ENCODE measurements at places on chromosomes 3 and 15.

DNA sequence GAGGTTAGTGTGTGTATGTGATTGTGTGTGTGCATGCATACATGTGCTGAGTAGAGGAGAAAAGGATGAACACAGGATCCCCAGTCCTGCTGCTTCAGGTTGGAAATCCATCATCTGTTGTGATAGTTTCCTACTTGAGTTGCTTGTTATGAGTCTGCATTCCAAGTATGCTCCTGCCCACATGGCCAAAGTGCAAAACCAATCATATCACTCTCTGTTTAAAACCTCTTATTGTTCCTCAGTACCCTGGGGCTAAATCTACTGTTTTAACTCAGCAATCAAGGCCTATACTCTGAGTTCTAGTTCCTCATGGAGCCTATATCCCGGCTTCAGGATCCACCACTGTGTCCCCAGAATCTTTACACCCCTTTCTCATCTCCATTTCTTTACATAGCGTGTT, 139.9 kb upstream of the TLE3 start:
- DNase-seq = no peak

- DNase-seq = no peak
Measured at GRCh38 chr15:64044300-64045100, 1.8 kb downstream of the DAPK2 start.

DNA sequence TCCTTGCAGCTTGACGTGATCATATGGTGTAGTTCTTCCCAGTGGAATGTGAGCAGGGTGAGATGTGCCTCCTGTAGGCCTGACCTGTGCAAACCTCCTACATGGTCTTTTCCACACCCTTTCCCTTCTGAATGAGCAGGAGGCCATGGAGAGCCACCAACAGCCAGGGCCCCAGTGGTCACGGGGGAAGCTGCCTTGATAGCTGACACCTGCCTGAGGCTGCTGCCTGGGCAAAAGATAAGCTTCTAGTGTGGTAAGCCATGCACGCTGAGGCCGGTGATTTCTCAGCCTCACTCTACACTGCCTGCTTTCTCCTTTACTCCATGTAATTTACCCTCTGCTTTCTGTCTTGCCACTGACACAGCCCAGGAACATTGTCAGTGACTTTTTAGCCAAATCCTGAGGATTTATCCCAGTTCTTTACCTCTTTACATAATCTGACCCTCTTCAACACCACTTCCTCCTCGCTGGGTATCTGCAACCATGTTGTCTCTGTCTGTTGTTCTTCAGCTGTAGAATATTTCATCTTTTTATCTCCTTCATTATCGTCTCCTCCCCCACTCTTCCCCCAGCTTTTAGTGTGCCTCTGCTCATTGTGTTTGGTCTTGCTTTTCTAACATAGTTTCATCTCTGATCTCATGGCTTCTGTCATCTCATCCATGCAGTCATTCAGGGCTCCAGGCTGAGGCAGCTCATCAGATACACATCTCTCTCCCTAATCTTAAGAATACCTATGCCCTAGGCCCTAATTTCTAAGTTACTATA, 11.2 kb upstream of the KBTBD12 start:
- no peak for DNase-seq

- DNase-seq = no peak
Measured at GRCh38 chr15:56953790-56954189, 35.3 kb downstream of the TCF12 start.

DNA sequence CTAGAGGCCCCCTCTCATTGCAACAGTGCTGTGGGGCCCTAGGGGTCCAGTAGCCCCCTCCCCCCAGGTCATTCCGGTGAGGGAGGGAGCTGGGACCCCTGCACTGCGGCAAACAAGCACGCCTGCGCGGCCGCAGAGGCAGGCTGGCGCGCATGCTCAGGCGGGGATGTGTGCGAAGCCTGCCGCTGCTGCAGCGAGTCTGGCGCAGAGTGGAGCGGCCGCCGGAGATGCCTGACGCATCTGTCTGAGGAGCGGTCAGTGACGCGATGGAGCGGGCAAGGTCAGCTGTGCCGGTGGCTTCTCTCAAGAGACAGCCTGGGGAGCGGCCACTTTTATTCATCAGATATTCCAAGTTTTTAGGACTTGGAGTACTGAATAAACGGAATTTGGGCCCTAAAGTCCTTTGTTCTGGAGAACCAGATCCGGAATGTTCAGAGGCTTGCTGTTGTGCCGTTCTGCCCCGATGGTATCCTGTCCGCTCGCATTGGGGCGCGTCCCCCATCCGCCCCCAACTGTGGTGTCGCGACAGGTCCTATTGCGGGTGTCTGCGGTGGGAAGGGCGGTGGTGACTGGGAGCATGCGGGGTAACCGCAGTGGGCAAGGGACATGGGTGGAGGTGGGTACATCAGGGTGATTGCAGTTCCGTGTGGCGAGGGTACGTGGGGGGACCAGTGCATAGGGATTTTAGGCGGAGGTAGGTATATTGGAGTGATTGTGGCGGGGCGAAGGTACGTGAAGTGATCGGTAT, at the start of the genes SNRPN and SNURF:
TSS of gene SNRPN (plus strand) at position 205 of the 748 bp plus-strand sequence. CDS start 19,467 bp downstream, outside the sequence.
TSS of gene SNURF (plus strand) at position 205 of the 748 bp plus-strand sequence. CDS start at position 267, 62 bp downstream.
- peak; percentile 31 for DNase-seq

DNA sequence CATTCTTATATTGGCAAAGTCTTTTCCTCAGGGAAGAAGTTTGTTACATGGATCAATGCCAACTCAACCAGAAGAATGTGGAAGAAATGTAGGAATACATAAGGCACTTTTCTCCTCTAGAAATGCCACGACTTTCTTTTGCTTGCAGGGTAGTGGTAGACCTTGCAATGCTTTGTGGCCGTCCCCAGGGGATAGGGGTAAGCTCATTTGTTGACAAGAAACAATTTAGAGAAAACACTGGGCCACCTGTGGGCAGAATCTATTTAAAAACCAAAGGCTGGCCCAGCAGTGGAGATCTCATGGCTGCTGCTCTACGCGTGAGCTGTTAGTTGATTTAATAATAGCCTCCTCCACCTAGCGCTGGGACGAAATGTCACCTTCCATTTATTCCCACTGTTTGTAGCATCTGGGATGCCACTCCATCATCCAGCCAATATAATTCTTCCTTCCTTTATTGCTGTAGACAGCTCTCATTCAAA, 64.6 kb upstream of the PFN2 start:
- no peak for DNase-seq

GRCh38 chr3:69409831-69410230, 23.9 kb upstream of the FRMD4B start:
- no peak for DNase-seq

GRCh38 chr3:127192576-127193232, at the start of gene PRR23E:
Gene PRR23E (plus strand): TSS chr3:127193131. CDS start chr3:127196686, 3,555 bp downstream.
- DNase-seq = no peak

Data from PC-9 (cell line).